Bronchial epithelial cell (primary cell): ENCODE measurements at places on chromosomes 2 and 18.

DNA sequence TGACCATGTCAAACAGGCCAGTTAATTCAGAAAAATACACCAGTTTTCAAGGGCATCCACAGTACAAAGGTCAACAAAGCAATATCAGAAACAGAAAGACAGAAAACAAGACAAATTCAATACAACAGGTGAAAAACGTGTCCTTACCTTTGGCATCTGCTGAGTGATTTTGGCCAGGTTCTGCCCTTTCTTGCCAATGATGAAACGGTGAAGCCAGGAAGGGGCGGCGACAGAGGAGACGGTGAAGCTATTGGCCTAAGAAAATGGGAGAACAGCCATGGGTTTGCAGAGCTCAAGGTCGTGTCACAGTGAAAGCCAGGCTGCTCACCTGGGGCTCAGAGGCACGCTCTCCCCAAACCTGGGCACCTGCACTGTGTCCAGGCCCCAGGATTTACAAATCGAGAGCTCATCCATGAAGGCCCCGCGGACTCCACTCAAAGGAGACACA lies 60.5 kb downstream of the HDLBP start:
- DNase-seq: no peak

DNA sequence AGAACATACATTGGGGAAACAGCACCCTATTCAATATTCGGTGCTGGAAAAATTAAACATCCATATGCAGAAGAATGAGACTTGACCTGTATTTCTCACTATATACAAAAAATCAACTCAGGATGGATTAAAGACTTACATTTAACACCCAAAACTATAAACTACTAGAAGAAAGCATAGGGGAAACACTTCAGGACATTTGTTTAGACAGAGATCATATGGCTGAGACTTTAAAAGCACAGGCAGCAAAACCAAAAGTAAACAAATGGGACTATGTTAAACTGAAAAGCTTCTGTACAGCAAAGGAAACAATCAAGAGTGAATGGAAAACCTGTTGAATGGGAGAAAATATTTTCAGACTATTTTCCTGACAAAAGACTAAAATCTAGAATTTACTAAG lies 1694.1 kb upstream of the CELF4 start:
- no peak for DNase-seq

DNA sequence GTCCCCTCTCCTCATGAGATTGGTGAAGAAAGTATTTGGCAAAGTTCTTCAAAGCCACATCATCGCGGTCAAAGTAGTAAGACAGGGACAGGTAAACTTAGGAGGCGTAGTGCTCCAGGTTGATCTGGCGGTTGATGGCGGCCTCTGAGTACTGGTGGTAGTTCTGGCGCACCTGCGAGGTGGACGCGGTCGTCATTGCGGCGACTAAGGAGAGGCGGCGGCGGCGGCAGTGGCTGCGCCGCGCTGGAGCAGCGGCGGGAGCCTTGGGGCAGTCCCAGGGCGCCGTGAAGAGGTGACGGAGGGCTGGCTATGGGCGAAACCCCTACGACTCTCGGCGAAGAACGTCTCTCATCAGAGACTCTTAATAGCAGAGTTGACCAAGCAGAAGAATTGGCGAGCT lies 107.2 kb upstream of the UBE2E3 start:
- no peak for DNase-seq

DNA sequence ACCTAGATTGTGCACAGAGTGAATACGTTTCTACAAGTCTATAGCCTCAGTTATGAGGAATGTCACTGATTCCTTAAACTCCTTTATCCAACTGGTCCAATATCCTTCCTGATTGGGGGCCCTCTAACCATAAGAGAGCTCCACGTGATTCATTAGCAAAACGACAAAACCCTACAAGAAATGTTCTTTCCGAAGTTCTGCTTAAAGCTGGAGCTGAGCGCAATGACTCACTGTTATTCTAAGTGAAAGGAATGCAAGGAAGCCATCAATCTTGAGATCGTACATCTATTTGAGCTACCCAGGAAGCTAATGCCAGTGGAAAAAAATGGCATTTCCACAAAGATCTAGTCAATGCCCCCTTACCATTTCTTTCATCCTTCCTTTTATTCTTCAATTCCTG lies 354.9 kb upstream of the CDH20 start:
- DNase-seq: peak; percentile 15

DNA sequence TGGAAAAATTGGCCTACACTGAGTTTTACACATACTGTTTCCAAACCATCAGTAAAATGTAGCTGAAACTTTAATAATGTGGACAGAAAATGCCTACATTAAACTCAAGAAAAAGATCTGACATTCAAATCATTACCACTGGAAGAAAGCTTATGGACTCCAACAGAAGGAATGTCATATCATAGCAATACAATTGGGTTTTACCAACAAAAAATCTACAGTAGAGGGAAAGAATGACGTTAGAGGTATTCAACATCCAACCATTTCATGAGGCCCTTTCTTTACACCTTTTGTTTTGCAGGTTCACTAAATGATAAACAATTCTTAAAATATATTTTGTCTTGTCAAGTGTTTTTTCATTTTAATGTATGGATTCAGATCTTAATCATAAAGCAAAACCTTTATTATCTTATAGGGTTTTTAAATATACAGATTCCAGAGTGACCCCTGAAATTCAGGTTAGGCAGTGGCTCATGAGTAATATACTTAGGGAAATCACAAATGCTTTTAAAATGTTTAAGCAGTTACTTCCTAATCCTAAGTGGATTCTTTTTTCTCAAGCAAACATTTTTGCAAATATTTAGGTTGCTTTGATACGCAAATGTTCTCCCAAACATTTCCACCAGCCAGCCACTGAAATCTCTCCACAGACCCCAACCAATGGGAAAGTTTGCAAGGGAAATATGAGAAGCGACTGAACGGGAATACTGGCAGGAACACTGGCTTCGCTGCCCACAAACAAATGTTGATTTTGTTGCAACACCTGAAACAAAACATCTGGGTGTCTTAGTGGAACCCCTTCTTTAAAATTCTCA lies 168.7 kb downstream of the TCF4 start:
- peak; percentile 13 for DNase-seq
